ENCODE measurements at places on chromosomes 7 and 10. TPM values are rescaled to one million over a fixed set of nuclear protein-coding genes. Genes with fewer than 3 reads are reported as not detected.

Gene GNG11
- total RNA-seq, result 24.1 TPM

Gene GRM3
- not detected for total RNA-seq

Gene TRIL
- 4.6 TPM for total RNA-seq

- peak; percentile 73 for DNase-seq
These were observed 37.8 kb downstream of the PTPRN2 start for GRCh38 chr7:158549616-158550393.

DNA sequence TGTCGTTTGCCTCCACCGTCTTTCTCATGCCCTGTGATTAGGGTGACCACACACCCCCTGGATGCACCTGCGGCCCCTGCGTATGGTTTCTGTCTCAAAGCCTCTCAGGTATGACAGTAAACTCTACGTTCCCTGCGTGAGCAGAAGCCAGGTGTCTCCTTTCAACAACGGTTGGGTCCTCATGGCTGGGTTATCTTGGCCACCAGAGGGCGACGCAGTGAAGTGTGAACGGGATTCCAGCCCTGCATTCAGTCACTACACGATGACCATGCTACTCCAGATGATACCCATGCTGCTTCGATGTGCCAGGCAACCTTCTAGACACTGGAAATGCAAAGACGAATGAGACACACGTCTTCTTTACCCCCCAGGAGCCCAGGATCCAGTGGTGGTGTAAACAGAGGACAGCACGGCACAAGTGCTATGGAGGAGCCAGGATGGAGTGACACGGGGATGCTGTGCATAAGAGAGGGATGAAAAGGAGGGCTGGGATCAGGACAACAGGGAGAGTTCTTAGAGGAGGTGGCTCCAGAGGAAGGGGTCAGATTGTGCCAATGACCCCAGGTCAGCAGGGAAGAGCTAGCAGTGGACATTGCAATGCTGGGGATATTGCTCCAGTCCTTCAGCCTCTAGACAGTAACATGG lies 228.1 kb upstream of the PFKP start:
- DNase-seq, result no peak

GRCh38 chr10:119517235-119518141 lies 25.0 kb downstream of the RGS10 start:
- no peak for DNase-seq

DNA sequence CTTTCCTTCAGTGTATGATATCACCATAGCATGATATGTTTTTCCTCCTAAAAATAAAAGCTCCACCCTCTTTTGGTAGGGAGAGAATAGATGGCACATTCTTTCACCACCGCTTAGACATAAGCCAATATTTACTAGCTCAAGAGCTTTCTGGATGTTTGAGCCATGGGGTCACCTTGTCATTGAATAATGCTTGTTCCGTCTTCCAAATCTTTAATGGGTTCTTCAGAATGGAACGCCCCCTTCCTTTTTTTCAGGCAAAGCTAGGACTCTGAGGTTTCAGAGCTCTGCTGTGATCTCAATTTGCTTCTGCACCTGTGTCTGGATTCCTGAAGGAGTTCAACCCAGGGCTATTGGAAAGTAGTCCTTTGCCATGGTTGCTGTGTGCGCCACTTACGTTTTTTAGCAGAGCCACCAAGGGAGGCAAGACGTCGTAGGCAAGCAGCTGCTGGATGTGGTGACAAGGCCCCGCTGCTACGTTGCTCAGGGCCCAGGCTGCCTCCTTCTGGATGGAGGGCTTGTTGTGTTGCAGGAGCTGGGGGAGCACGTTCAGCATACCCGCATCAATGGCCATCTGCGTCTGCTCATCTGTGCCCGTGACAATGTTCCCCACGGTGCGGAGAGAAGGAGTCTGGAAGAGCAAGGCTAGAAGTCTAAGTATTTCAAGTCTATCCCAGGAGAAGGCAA lies 23.2 kb downstream of the KPNA7 start:
- peak; percentile 37 for DNase-seq

DNA sequence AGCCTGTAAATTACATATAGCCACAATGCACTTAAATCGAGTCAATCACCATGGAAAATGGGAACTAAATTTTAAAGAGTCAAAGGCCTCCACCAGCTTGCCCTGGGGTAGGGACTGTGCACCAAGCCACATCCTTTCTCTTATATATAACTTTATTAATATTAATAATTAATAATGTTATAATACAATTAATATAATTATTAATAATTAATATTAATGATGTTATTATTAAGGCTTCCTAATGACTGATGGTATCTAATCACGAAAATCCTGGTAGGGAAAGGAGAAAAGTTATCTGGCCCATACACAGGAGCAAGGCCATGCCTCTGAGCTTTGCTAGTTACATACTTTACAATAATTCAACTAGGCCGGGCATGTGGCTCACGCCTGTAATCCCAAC lies 67.2 kb upstream of the DGKI start:
- DNase-seq, result no peak

DNA sequence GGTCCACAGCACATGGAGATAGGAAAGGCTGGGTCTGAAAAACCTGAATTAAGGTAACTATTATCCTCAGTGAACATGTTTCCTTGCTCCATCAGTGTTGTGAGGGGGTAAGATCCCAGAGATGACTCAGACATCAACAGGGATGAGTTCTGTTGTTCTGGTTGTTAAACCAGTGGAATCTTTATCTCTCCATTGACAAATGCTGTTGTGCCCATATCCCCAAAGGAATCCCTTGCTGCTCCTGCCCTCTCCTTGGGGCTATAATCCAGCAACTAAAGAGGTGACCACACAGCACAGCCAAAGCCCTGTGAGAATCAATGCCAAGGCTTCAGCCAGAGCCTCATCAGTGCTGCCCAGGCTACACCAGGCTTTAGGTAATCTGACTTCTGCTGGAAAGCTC lies 113.4 kb downstream of the JAZF1 start:
- DNase-seq, result no peak

DNA sequence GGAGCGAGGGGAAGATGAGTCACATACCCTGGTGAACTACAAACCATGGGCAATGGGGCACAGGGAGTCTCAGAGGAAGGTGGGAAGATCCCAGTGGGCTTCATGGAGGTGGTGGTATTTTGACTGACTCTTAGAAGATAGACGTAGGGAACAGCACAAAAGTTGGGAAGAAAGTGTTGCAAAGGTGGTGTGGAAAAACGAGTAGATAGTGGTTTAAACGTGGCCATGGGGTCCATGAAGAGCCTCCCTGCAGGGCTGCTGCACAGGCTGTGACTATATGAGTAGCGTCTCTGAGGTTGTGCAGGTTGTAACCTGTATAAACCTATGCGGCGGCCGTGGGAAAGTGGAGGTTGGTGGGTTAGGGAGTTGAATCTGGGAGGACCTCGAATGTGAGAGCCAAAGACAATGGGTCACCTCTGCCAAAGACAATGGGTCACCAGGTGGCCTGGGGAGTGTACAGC lies 13.8 kb downstream of the LZTS2 start:
- DNase-seq, result no peak
